ENCODE measurements at places on chromosomes 7 and 10. TPM values are rescaled to one million over a fixed set of nuclear protein-coding genes. Genes with fewer than 3 reads are reported as not detected.
A peak's percentile ranks its signal among the peaks of the same experiment; 100 is the strongest.

The MKX gene
- 0.36 TPM for total RNA-seq

DNA sequence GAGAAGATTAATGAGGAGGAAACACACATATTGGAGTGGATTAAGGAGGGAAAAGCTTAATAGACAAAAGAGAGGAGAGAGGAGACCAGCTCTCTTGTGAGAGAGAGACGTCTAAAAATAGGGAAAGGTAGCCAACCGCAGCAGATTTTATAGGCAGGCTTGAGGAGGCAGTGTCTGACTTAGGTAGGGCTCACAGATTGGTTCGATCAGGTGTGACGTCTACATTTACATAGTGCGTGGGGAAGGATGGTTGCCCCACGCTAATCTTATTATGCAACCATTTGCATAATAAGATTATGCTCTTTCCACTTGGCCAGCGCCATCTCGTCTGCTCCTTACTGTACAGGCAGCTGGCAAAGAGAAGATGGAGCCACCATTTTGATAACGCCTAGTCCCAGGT, 122.0 kb downstream of the MARCHF5 start:
- no peak overlapping the region for H3K4me3 ChIP-seq
- H3K27ac ChIP-seq: no peak overlapping the region
- no peak for DNase-seq
- peaks cover 3% of the 10 kb centered on the region for H3K27me3 ChIP-seq

DNA sequence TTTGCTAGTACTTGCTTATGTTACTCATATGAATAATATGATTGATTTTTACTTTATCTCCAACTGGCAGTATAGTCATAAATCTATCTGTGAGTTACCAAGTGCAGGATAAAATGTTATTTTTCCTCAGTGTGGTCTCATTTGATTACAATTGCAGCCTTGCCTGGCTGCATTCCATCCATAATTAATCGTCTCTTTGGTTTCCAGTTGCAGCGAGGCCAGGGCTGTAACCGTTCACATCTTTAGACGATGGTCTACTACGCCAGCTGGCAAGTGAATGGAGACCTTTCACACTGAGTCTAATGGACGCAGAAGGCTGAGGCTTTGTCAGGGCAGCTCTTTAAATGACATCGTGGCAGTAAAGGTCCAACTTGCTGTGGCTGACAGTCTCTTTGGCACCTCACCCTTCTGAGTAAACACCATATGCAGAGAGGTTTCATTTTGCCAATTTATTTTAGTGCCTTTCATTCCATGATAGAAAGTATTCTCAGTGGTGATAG, 84.0 kb downstream of the ARL4A start:
- H3K27me3 ChIP-seq: no peaks in the 10 kb centered on the region
- no peak for DNase-seq
- H3K4me1 ChIP-seq: peaks cover 20% of the 10 kb centered on the region
- H3K4me3 ChIP-seq: peak overlapping the region; percentile 73

DNA sequence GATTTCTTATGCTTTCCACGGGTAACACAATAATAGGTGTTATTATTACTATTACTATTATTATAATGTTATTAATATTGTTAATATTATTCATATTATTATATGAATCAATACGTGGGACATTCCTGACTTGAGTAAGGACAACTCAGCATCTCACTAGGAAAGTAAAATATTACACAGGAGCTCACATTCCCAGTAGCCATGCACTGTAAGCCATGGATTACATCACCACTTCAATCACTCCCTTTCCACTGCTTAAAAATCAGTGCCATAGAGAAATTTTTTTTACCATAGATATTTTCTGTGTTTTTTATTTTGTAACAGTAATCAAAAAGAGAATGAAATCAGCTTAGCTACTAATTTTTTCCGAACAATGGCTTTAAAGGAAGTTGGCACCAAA, 68.5 kb upstream of the DGKI start:
- peaks cover 15% of the 10 kb centered on the region for H3K4me1 ChIP-seq
- H3K4me3 ChIP-seq: no peak overlapping the region

The TRIL gene
- 3.9 TPM for total RNA-seq
